NCI-H446 treated with DMSO at 0.1 percent for 48 hours (cell line): ENCODE measurements at places on chromosomes 4 and X.

- no peak for DNase-seq
Measured at GRCh38 chrX:24347881-24348280, 12.6 kb upstream of the SUPT20HL1 start.

- no peak for DNase-seq
Measured at GRCh38 chr4:41374490-41374889, 117.8 kb downstream of the UCHL1 start.

DNA sequence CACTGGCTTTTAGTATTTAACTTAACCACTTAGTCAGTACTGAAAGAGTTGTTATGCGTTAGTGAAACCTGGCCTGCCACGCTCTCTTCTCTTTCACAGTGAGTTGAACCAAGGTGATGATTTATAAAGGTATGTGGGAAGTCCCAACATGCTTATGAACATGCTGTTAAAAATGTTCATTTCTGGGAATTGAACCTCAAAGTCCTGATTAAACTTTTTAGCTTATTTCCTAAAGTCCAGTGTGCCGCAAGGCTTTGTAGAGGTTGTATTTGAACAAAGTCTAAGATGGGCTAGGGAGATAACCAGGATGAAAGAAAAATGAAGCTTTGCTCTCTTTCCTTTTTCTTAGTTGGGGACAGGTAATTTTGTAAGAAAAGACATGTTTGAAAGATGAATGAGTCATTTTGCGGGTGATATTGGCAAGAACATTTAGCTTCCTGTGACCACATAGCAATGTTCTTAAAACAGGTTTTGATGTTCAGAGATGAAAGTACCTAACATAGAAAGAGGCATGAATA, 270.3 kb downstream of the DTHD1 start:
- no peak for DNase-seq

DNA sequence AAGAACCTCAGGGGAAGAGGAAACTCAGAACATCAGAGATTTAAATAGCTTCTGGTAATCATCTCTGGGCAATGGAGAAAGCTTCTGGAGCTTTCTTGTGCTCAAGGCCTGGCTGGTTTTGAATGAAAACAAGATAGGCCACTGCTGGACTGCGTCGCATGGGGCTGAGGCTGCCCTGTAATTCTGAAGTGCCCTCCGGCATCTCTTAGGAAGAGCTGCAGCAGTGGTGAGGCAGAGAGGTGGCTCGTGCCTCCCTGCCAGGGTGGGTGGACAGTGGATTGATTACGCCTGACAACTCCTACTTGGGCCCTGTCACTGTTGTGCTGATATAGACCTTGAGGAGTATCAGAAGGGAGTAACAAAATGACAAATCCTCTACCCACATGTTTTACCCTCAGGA, 279.7 kb downstream of the NR3C2 start:
- DNase-seq = no peak

DNA sequence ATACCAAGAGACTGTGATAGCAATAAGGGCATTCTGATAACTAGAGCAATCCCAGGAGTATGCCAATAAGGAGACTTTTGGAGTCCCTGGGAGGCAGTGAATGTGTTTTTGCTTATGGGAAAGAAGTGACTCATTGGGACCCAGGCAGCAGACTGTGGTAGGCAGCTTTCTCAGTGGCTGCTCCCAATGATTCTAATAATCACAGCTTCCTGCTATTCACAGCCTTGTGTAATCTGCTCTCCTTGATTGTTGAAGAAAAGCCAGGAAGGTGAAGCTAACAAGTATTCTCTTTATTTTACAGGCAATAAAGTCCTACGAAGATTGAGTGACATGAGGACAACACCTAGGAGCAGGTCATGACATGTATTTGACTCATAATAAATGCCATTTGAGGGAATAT, 70.3 kb upstream of the DDX60 start:
- DNase-seq = no peak

- DNase-seq = no peak
Measured at GRCh38 chr4:86856896-86857295, 7.7 kb upstream of the SLC10A6 start.

DNA sequence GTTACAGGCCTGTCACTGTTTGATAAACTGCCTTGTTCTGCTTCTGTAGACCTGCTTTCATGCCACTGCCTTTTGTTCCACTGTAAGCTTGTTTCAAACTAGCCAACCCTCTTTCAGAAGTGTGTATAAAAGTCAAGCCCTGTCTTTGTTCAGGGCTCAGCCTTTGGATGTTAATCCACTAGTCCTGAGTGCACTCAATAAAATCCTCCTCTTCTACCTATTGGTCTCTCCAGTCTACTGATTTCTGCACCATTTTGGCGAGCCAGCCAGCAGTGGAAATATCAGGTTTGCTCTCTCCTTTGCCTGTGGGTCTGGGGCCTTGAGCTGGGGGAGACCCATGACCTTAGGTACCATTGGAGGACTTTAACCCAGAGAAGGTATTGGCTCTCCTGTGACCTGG, 901.6 kb upstream of the NDST4 start:
- DNase-seq = no peak

DNA sequence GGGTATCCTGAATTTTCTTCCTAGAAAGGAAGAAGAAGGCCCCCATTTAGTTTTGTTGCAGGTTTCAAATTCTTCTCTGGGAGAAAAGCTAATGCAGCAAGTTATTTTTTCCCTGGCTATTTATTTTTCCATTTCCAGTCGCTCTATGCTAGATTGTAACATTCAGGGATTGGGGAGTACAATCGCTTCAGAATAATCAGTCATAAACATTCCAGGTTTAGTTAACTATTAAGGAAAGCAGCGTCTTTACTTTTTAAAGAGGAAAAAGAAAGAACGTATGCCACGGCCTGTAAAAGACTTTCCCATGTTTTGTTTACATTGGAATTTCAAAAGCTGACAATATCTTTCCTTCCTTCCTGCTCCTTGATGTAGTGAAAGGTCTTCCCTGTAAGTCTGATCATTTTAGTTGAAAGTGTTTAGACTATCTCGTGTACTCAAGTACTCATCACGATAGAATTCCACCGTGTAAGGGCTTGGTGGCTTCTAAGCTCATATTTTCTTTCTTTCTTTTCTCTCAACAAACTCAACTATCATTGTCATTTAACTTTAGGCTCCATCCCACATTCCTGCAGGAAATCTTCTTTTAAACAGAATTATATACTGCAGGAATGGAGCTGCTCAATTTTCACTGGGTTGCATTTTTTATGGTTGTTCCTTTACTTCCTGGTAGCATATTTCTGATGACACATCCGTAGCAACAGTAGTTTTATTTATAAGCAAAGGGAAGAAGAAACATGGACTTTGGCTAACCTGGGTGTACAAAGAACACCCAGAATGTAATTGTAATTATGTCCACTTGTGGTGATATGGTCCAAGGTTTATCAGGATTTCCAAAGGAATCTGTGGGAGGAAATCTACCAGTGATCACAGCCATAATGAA, 213.1 kb upstream of the FAT1 start:
- DNase-seq = no peak

- no peak for DNase-seq
Measured at GRCh38 chr4:99983289-99983943, 33.3 kb upstream of the H2AZ1 start.

DNA sequence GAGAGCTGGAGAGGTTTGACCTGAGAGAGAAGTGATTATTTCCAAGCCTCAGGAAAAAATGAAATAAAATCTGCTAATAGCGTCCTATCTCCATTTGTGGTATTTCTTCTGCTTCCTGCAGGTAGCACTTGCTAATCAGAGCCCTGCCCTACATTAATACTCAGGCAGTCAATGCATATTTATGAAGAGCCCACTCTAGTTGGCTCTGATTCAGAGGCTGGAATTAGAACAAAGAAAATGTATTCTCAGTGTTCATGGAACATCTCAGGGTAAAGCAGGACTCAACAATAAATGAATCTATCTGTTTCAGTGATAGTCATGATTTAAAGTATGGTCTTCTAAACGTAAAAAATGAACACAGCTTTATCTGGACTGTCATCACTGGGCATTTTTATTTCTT, 1.4 kb upstream of the ATP8A1 start:
- DNase-seq = no peak

DNA sequence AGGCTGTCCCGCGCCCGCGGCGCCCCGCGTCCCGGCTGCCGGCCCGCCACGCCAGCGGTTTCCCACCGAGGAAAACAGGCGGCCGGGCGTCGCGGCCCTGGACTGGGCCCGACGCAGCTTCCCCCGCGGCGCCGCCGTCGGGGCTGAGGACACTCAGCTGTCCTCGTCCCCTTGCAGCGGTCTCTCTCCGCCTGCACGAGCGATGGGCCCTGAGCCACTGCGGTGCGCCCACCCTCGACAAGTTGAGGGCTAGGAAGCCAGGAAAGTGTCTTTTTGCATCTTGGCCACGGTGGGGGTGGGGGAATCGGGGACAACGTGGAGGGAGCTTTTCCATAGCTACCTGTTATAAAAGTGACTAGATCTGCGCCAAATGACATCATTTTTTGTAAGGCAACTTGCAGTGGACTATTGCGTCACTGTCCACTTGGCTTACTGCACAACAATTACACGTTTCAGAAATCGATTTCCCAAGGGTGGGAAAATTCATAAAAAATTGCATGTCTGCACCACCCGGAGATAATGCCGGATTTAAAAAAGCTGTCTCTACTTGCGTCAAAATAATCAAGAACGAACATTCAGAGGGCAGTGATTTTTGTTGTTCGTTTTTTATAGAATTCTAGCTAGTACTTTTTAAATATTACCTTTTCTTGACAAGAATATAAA, 1.1 kb downstream of the KLHL15 start:
- peak; percentile 19 for DNase-seq

DNA sequence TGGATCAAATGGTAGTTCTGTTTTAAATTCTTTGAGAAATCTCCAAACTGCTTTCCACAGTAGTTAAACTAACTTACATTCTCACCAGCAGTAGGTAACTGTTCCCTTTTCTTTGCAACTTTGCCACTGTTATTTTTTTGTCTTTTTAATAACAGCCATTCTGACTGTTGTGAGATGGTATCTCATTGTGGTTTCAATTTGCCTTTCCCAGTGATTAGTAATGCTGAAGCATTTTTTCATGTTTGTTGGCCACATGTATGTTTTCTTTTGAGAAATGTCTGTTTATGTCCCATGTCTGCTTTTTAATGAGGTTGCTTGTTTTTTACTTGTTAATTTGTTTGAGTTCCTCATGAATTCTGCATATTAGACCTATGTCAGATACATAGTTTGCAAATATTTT, 198.8 kb downstream of the RAB28 start:
- DNase-seq = no peak

- no peak for DNase-seq
Measured at GRCh38 chr4:73603271-73603710, 16.9 kb downstream of the RASSF6 start.

- DNase-seq = no peak
Measured at GRCh38 chrX:80747832-80748231, 61.8 kb downstream of the BRWD3 start.

- peak; percentile 41 for DNase-seq
Measured at GRCh38 chr4:126708716-126709115, 924.0 kb upstream of the INTU start.

DNA sequence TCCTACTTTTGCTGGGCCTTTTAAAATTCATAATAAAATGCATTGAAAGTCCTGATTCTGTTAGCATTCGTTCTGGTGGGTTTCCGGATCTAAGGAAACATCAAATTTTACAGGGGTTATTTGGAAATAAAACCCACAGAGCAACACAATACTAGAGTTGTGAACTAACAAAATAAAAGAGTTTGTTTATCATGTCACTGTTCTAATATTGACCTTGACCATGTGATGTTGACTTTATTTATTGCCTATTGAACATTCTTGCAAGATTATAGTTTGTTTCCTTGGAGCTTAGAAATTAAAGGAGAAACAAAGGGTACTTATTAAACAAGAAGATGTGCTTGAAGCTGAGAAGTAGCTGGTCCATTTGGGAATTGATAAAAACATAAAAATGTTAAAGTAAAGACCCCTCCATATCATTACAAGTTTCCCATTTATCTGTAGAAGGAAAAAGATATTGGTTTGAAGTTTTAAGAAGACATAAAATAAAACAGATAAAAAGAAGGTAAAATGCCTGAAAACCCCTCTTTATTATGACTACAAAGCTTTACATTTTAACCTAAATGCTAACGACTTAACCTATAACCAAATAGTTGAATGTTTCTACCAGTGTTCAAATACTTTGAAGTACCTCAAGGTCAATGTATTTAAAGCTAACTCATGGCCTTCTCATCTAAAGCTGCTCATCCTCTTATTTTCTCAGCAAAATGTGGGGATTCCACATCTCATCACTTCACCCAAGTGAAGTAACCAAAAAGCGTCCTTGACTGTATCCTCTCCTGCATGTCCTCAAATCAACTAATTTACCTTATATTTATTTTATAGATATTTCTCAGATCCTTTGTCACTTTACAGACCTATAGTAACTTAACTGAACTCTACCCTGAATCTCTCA, 179.6 kb downstream of the GASK1B start:
- DNase-seq = no peak

DNA sequence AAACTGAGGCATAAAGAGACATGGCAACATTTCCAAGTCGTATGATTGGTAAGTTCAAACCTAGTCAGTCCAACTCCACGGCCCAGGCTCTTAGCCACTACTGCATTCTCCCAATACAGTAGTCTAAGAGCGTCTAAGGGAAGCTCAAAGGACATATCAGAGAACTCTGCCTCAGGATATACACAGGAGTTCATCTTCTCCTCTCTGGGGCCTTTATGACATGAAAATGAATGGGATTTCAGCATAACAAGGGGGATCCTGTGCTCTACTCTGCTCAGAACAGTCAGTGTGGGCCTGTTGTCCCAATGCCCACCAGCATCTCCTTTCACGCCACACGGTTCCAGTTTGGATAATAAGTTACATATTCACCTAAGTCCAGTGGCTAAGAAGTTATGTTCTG, 4.2 kb downstream of the GASK1B start:
- no peak for DNase-seq

DNA sequence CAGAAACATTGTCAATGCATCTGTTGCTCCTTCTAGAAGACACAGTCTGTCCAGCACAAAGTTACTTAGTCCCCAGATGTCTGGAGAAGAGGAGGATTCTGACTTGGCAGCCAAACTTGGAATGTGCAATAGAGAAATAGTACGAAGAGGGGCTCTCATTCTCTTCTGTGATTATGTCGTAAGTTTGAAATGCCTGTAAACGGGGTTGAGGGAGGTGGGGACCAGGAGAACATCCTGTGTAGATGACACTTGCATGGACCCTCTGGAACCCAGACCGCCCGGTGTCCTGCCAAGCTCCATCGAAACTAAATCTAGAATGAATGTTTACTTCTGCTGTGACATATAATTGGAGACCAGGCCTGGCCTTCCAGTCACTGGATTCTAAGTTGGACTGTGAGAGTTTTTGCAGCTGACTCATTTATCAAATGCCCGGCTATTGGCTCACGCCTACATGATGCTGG, 45.0 kb upstream of the MSANTD1 start:
- no peak for DNase-seq

GRCh38 chrX:57119416-57119815, 1.9 kb downstream of the SPIN2B start:
- DNase-seq = no peak

DNA sequence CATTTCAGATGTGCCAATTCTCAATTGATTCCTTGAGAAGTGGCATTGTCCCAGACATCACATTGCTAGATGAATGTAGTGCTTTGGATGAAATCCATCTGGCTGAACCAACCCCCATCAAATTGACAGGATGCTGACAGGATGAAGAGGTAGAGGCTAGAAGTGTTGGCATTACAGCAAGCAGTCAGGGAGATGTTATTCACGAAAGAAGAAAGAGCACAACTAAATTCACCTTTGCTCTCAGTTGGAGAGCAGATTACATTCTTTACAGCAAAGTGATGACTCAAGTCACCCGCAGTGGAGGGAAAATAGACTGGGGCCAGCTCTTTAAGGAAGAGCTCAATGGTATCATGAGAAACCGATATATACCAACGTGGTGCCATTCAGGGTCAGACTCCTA, 259.6 kb downstream of the C4orf33 start:
- DNase-seq = peak; percentile 9
